HFFc6 (cell line): ENCODE measurements at places on chromosomes 3 and 15. TPM values are rescaled to one million over a fixed set of nuclear protein-coding genes. Genes with fewer than 3 reads are reported as not detected.
A peak's percentile ranks its signal among the peaks of the same experiment; 100 is the strongest.

- H3K27me3 ChIP-seq: peaks cover 13% of the 10 kb centered on the region
- peak; percentile 60 for DNase-seq
- peaks cover 14% of the 10 kb centered on the region for H3K4me1 ChIP-seq
- no peaks in the 10 kb centered on the region for H3K36me3 ChIP-seq
These were observed 45.4 kb downstream of the SSR3 start for GRCh38 chr3:156509189-156510174.

EXD1 gene
- not detected in 3 replicates for total RNA-seq

DNA sequence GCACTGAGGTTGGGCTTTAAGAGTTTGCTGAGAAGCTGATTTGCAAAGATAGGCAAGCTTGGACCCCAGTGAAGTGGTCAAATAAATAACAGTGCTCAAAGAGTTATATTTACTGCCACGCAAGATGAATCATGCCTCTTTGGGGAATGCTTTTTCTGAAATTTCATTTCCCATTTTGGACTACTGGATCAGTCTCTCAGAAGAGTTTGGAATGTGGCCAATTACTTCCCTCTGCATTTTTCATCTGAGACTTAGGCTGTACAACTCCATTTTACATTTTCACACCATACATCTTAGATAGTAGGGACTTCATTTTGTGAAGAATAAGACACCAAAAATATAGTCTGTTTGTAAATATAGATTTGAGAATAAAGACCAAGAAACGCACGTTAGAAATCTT lies 419.7 kb downstream of the FGF12 start:
- no peaks in the 10 kb centered on the region for H3K4me1 ChIP-seq
- H3K4me3 ChIP-seq: no peak overlapping the region
- H3K36me3 ChIP-seq: no peaks in the 10 kb centered on the region; the same call in 1 of the 2 replicates
- no peak overlapping the region for H3K27ac ChIP-seq
- no peaks in the 10 kb centered on the region for H3K27me3 ChIP-seq

PRICKLE2 gene
- 18.6 TPM in 2 replicates for total RNA-seq

- H3K27ac ChIP-seq: no peak overlapping the region
- H3K36me3 ChIP-seq: no peaks in the 10 kb centered on the region
These were observed 3.0 kb upstream of the TRH start for GRCh38 chr3:129971351-129972052.

SPRED1 gene
- 38.8 to 46.0 TPM (median 43.3 TPM) in 3 replicates for total RNA-seq

- no peak overlapping the region for H3K27ac ChIP-seq
- H3K4me3 ChIP-seq: no peak overlapping the region
- no peak for DNase-seq
- H3K36me3 ChIP-seq: no peaks in the 10 kb centered on the region
- no peaks in the 10 kb centered on the region for H3K4me1 ChIP-seq
These were observed 152.4 kb downstream of the RORA start for GRCh38 chr15:61076598-61077170.

EOGT gene
- total RNA-seq: 26.9 and 29.5 TPM in 2 replicates

DNA sequence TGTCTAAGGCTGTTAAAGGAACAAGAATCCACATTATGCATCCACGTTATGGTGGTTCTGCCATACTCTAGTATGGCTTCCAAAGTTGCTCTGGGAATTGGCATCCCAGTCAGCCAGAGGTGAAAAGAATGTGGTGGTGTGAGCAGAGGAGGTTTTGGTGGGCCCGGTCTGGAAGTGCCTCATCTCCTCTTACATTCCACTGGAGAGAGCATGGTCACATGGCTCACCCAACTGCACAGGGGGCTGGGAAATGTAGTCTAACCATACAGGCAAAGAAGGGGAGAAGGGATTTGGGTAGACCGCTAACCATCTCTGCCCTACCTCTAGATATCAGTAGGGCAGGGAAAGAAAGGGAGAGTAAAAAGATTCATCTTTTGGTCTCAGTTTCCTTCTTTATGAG lies 3.2 kb upstream of the HEG1 start:
- H3K4me3 ChIP-seq: no peak overlapping the region
- no peak for DNase-seq
- no peak overlapping the region for H3K27ac ChIP-seq
- H3K4me1 ChIP-seq: peaks cover 77% of the 10 kb centered on the region
- peaks cover 10% of the 10 kb centered on the region; the same call in 1 of the 2 replicates for H3K36me3 ChIP-seq

EAF2 gene
- total RNA-seq: 1.0 to 1.8 TPM (median 1.5 TPM) in 3 replicates
